ENCODE measurements at places on chromosomes 3 and 15.
A peak's percentile ranks its signal among the peaks of the same experiment; 100 is the strongest.

- DNase-seq = peak; percentile 68
Measured at GRCh38 chr15:91271565-91272153, 171.6 kb downstream of the SV2B start.

DNA sequence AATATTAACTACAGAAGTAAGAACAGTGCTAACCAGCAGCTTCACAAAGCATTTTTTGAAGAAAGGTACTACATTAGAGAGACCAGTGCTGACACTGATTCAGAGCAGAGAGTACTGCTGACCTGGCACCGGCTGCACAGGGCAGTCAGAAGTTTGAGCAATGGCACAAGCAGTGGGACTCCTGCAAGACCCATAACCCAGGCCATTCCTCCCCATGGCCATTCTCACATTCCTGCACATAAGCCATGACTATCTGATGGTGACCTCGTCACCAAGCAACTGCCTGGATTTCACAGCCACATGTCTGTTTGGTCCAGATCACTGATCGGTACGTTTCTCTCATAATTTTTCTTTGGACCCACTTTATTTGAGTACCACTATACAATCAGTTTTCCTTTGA is 88.7 kb downstream of the GPR156 start:
- no peak for DNase-seq

DNA sequence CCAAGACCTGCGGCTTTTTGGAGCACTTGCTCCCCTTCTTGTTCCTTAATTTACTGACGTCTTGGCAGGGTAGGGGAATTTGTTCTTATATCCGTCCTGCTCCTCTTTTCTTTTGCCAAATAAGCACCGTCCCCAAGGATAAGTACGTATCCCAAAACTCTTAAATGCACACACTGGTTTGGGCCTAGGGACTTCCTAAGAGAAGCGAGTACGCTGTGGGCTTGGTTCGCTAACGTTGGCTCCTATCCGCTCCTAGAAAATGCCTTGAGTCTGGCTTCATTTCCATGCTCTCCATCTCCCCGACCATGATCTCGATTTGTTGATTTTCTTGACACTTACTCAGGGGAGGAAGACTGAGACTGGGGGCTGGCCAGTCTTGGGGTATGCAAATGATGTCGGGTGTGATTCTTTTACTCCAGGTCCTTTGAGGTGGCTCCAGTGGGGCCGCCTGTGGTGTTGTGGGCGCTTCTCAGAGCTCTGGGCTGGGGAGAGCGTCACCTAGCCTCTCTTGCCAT is 1.3 kb downstream of the MYRIP start:
- DNase-seq = no peak

DNA sequence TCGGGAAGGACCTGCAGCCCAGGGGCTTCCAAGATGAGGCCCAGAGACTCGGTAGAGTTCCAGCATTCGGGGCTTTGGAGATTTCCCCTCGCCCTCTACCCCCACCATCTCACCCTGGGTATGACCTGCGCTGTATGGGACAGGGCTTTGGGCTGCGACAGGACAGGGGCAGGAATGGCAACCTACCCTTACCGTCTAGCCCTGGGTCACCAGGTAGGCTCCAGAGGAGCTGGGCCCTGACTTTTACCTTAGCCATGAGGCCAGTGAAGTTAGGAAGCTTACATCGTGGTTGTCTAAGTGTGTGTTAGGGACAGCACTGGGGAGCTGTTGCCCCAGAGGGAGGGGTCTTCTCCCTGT is 683 bp downstream of the PPM1M start:
- no peak for DNase-seq

DNA sequence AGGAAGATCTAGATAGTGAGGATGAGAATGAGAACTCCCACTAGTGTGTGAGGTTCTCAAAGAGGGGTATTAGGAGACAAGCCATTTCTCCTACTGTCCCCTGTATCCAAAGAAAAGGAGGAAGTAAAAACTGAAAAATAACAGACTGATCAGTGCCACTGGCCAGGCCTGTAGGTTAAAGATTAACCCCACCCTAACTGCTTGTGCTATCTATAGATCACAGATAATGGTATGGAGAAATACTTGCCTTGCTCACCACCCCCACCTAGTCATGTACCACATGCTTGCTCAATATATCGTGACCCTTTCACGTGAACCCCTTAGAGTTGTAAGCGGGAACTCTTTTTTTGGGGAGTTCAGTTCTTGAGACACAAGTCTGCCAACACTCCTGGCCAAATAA is 519.7 kb upstream of the FRG2C start:
- DNase-seq = no peak

DNA sequence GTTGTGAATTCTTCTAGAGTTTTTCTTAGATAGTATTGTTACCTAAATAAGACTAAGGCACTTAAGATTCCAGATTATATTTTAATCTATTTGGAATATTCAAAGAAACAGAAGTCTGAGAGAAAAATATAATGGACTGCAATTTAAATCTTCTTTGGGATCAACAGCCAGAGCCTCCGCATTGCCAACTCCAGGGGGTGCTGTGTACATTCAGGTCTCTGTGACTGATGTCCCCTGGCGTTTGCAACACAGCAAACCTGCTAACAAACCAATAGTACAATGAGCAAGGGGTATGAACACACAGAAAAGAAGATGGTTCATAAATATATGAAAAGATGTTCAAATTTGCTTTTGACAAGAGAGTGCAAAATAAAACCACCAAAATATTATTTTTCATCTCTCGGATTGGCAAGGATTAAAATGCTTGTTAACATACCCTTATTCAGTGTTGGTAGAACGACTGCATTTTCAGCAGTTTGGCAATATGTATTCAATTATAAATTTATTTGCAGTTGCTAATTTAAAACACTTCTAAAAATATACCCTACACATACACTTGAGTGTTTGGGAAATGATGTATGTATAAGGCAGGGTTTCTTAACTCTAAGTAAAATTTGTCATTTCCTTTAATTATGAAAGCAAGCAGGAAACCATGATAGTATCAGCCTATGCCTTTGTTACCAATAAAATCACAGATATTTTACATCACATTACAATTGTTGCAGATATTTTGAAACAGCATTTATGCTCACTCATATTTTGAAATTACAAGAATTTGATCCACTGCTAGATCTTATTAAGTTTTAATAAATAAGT is 16.1 kb upstream of the TM4SF1 start:
- no peak for DNase-seq

GRCh38 chr15:58229297-58229768 is 91.2 kb downstream of the AQP9 start:
- no peak for DNase-seq

- no peak for DNase-seq
Measured at GRCh38 chr3:194637541-194638400, 4.6 kb upstream of the TMEM44 start.

DNA sequence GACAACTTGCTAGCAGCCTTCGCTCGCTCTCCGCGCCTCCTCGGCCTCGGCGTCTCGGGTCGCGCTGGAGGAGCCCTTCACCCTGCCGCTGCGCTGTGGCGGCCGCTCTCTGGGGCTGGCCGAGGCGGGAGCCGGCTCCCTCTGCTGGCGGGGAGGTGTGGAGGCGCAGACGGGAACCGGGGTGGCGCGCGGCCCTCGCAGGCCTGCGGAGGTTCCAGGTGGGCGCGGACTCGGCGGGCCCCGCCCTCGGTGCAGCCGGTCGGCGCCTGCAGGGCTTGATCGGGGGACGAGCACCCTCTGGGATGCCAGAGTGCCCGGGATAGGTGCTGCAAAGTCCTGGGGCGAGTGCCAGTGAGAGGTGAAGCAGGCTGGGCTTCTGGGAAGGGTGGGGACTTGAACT is 989.9 kb downstream of the ROBO2 start:
- no peak for DNase-seq

DNA sequence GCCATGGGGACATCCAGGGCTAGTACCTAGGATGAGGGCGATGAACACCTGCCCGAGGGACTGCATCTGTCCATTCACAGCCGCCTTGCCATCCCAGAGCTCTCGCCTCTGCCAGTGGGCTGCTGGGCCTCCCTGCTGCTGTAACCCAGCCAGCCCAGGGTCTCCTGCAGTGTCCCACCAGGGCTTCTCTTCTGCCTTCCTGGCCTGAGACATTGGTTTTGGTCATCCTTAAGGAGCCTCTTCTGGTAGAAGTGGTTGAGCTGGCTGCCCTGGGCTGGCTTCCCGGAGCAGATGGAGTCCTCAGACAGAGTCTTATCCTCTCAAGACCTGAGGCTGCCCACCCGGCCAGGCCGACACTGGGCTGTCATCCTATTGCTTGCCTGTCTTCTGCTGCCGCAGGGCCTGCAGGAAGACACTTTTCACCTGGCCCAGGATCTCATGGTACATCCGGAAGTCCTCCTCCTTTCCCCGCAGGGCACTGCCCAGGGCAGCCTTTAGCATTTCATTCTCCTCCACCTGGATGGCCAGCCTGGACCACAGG is 6.1 kb upstream of the HHATL start:
- no peak for DNase-seq

DNA sequence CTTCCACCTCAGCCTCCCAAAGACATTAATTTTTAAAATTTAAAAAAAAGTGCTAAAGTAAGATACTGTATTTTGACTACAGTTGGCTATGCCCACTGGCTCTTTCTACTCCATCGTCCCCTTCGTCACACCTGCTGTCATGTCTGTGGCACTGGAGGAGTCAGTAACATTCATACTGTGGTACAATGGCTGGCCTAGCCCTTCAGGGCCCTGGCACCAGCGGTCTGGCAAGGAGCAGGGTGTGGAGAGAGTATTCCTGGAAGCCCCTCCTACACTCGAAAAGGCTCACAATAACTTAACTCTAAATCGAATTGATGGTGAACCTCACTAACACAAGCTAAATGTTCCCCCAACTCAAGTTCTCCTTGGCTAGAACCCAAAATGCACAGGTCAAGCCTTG is 89.7 kb upstream of the RASGRF1 start:
- no peak for DNase-seq

- DNase-seq = no peak
Measured at GRCh38 chr3:3403700-3404099, 224.2 kb upstream of the CRBN start.

DNA sequence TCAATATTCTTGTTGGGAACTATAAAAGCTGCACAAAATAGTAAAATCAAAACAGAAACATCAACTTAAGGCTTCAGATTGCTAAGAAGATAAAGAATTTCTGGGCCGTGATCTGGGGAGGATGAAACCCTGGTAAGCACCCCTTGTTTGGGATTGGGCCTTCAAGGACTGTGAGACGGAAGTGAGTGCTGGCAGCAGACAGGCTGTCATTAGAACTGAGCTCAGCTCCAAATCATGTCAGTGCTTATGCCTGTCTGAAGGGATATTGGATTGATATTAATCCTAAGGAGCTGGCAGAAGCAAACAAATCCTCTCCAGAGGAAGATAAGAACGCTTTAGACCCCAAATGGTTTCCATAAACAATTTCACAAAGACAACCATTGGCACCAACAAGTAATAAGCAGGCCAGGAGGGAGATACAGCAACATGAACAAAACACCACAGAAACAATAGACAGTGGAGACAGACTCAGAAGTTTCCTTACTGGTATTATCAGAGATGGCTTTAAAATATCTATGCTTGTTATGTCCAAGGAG is 72.6 kb upstream of the CTXND1 start:
- no peak for DNase-seq
